H7 (cell line): ENCODE measurements at places on chromosomes 12 and 14. TPM values are rescaled to one million over a fixed set of nuclear protein-coding genes. Genes with fewer than 3 reads are reported as not detected.

DNA sequence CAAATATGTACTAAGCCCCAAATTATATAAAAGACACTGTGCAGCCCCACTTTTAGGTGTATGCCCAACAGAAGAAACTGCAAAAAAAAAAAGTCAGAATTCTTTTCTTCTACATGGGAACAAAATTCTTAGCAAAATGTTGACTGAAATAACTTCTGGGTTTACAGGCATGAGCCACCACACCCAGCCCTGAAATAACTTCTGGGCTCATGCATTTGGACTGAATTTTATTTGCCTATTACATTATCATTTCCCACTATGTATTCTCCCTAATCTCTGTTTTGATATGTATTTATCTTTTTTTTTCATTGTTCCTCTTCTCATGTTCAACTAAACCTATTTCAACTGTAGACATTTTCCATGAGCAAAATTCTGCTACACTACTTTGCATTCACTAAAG is 169.2 kb downstream of the GRIN2B start:
- no peak for DNase-seq

- DNase-seq = no peak
Measured at GRCh38 chr12:116182359-116183063, 95.0 kb downstream of the MED13L start.

The IGFBP6 gene
- 10.8 and 17.5 TPM in 2 replicates for total RNA-seq

The SLC35E3 gene
- total RNA-seq = 2.1 and 3.8 TPM in 2 replicates
